ENCODE measurements at places on chromosomes 5 and 9. TPM values are rescaled to one million over a fixed set of nuclear protein-coding genes. Genes with fewer than 3 reads are reported as not detected.

TSSK1B gene
- not detected for total RNA-seq

GRCh38 chr9:95336281-95336680 is 18.8 kb upstream of the FANCC start:
- DNase-seq, result no peak

- no peak for DNase-seq
Measured at GRCh38 chr5:102921341-102922044, 166.4 kb downstream of the PAM start.

DNA sequence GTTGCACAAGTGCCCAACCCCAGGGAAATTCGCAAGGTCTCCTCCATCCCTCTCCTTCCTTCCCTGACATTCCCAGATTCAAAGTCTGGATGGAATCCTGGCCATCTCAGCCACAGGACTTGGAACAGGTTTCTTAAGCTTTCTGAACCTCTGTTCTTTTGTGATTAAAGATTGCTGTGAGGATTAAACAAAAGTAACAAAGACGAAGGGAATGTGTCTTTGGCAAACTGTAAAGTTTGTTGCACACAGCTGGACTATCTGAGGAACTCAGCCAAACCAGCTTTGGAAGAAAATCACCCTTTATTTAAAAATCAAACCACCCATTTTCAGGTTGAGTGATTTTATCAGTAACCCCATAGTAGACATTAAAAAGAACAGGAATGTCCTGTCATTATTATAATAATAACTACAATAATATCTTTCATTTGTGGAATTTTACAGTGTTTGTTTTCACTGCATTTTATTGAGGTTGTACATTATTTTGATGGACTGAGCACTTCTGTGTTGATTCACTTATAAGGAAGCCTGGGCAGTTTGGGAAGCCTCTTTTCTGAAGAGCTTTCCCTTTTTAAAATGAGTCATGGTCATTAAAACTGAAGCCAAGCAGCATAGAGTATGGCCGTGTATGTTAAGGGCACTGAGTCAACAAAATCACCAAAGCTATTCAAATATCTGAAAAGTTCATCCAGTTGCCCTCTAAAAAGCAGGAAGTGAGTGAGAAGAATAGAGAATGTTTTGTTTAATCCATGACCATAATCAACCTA is 310.2 kb downstream of the AGTPBP1 start:
- no peak for DNase-seq

DNA sequence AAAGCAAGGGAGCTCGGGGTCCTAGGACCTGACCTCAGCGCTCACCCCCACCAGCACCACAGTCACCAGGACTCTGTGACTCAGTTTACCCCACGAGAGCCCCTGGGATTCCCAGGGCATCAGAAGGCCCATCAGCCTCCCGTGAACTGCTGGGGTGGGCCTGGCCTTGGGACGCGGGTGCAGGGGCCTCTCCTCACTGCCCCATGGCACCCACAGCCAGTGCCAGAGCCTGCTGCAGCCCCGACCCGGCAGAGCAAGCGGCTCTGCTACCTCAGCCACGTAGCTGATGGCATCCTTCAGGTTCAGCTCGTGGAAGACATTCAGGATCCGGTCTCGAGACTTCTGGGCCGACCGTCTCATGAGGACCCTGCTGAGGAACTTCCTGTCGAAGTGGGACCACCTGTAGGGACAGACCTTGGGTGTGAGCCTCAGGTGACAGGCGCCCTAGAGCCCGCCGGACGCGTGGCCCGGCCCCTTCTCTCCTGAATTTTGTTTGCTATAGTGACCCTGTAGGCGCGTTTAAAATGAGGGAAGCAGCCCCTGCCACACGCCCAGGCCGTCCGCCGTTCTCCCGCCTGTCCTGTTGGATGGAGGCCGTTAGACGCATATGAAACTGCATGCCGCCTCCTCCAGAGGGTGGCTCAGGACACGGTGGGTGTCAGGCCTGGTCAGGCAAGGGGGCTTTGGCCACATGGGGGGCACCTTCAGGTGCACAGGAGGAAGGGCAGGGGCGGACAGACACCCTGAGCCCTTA is 36.8 kb downstream of the EXOC3 start:
- no peak for DNase-seq

DNA sequence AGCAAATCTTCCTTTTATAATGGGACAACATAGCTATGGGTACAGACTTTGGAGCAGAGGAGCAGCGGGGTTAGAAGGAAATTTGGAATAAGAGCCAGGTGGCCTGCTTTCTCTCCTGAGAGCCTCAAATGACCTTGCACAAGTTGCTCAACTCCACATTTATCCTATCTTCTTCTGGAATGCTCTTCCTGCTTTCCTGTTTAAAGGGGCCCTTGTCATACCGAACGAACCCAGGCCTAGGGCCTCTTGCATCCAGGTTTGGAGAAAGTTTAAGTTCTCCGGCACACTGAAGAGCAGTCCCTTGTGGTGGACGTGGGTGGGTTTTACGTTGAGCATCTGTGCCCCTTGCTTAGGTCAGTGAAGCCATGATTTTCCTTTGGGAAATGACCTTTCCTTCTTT is 197.9 kb upstream of the NR3C1 start:
- DNase-seq, result no peak

- no peak for DNase-seq
Measured at GRCh38 chr5:146027751-146028150, 77.6 kb downstream of the PLAC8L1 start.

GRCh38 chr5:118008779-118009178 is 979.6 kb downstream of the DTWD2 start:
- DNase-seq, result no peak
